Activated CD4-positive, alpha-beta T cell treated with anti-CD3 and anti-CD28 coated beads for 24 hours (primary cell): ENCODE measurements at places on chromosomes 5 and 9.
A peak's percentile ranks its signal among the peaks of the same experiment; 100 is the strongest.

GRCh38 chr5:15606197-15606596, 106.2 kb downstream of the FBXL7 start:
- no peak for DNase-seq

DNA sequence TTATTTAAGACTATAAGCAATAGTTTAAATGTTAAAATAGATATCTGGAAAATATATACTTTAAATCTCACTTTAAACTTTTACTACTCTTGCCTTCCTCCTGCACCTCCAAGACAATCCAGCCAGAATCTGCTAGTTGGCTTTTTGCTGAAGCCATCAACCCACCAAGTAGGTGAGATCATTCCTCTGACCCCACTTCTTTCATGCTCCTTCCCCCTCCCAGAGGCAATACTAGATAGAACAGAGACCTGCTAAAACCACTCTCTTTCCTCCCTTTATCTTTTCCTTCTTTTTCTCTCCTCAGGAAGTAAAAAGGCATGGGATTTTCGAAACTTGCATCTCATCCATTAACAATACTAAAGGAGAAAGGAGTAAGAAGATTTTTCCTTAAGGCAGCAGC, 30.1 kb upstream of the CAMK4 start:
- no peak for DNase-seq

- no peak for DNase-seq
Observed at GRCh38 chr5:104573949-104574709, 1011.5 kb upstream of the NUDT12 start.

DNA sequence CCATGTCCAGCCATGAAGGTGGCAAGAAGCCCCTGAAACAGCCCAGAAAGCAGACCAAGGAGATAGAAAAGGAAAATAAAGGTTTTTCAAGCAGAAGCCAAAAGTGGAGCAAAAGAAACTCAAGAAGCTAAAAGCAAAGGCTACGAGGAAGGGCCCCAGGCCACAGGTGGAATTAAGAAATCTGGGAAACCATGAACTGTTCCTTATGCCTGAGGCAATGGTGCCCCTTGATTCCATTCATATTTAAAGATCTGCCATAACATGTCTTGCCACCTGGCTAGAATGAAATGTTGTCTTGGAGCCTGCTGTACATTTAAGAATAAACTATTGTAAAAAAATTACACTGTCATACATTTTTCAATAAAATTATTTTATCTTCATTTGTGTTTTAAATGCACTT, 59.5 kb upstream of the TARS1 start:
- DNase-seq = no peak

GRCh38 chr9:85900504-85901201, 40.3 kb upstream of the NAA35 start:
- peak; percentile 35 for DNase-seq

- DNase-seq = no peak
Observed at GRCh38 chr9:138051586-138052321, 174.2 kb downstream of the CACNA1B start.

GRCh38 chr9:133975511-133975910, 16.6 kb downstream of the VAV2 start:
- no peak for DNase-seq

- no peak for DNase-seq
Observed at GRCh38 chr5:1349246-1349645, 4.3 kb upstream of the CLPTM1L start.

DNA sequence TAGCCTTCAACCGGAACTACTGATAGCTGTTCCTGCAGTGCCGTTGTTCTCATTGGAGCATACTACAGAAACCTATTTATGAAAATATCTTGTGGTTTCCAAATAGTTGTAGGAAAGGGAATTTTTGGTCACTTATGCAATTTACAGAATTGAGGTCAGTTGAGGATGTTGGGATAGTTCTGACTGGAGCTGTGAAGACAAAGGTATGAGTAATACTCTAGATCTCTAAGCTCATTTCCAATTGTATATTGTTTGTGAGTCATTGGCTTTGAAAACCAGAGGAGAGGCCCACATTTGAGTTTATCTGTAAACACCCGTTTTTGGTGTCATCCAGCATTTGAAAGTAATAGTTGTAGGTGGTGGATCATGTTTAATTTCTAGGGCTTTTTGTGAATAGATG, 561.3 kb upstream of the WWC1 start:
- no peak for DNase-seq

DNA sequence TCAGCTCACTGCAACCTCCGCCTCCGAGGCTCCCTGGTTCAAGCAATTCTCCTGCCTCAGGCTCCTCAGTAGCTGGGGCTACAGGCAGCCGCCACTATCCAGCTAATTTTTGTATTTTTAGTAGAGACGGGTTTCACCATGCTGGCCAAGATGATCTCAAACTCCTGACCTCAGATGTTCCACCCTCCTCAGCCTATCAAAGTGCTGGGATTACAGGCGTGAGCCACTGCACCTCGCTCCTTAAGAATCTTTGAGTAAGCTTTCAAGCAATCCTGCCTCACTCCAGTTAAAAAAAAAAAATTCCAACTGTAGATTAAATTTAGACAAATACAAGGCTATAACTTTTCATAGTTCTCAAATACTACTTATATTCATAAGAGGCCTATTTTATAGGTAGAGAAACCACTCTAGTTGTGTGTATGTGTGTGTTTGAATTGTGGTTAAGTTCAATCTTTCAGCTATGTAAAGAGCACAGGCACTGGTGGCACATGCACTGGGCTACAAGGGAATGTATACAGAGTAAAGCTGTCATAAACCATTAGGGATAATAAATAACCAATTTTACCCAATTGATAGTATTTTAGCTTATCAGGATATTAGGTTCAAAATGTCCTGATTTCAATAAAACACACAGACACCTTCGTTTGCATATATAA, 50.6 kb upstream of the RAPGEF6 start:
- DNase-seq = no peak

DNA sequence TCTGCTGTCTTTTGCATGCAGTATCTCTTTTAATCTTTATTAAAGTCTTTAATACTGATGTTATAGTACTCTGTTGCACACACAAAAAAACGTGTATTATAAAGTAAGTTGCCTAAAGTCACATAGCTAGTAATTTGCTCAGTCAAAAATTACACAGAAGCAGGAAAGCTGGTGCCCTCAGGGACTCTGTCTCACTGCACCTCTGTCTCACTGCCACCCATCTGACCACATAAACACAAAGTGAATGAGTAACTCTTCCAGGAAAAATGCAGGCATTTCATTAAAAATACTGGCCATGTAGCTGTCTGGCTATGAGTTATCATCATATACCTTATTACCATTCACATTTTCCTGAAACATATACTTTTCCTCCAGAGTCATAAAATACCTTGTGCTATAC, 591.7 kb downstream of the CSNK1G3 start:
- DNase-seq = no peak

GRCh38 chr5:61768692-61769281, 436.7 kb downstream of the ZSWIM6 start:
- no peak for DNase-seq

DNA sequence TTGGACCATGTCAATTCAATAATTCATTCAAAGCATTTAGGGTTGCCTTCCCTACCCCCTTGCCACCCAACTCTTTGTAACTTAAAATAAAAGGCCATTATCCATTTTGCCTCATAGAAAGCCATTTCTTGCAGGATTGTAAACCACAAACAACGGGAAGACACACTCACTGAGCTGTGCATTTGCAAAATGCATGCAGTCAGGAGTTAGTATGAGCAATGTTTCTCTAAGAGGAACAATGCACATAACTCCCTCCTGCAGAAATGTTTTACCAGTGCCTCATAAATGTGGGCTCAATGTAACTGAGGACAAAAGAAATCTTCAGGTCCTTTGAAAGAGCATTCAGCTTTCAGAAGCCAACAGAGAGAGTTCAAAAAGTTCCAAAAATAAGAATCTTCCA, 98.5 kb upstream of the ABCA1 start:
- no peak for DNase-seq

DNA sequence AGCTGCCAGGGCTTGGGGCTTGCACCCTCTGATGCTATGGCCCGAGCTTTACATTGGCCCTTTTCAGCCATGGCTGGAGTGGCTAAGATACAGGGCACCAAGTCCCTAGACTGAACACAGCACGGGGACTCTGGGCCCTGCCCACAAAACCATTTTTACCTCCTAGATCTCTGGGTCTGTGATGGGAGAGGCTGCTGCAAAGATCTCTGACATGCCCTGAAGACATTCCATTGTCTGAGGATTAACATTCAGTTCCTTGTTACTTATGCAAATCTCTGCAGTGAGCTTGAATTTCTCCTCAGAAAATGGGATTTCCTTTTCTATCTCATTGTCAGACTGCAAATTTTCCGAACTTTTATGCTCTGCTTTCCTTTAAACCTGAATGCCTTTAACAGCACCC, 337.0 kb upstream of the SMC2 start:
- no peak for DNase-seq

DNA sequence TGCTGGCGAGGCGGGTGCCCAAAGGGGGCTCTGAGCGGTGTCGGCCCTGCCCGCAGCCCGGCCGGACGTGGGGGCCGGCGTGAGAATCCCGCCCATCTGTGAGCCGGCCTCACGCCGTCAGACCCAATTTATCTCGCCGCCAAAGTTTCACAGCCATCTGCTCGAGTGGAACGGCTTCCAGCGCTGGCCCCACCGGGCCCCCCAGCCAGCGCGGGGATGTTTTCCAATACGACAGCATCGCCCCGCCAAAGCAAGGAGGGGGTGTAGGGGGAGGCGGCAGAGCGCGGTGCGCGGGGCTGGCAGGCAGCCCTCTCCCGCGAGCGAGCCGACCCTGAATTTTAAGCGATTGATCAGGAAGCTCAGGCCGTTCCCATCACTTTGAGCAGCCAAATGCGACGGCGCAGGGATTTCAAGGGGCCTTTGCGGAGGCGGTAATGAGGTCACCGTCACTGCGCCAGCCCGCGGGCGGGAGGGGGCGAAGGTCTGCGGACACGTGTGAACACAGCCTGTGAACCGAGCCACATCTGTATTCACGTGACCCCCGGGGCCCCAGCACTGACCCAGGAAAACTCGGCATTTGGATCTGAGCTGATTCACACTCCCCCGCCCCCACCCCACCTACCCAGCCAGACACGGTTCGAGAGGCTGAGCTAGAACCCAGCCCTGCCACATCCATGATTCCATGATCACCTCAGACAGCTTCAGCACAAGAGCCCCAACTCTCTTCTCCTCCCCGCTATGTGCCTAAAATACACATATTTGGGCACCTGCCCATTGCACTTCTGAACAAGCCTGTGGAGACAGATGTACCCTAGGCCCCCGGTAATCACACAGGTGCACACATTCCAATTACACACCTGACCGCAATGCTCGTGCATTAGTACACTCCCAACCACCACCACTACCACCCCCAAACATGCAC, 47.8 kb upstream of the PSD2 start:
- DNase-seq = no peak

- DNase-seq = no peak
Observed at GRCh38 chr5:82551192-82551591, 273.0 kb upstream of the RPS23 start.

DNA sequence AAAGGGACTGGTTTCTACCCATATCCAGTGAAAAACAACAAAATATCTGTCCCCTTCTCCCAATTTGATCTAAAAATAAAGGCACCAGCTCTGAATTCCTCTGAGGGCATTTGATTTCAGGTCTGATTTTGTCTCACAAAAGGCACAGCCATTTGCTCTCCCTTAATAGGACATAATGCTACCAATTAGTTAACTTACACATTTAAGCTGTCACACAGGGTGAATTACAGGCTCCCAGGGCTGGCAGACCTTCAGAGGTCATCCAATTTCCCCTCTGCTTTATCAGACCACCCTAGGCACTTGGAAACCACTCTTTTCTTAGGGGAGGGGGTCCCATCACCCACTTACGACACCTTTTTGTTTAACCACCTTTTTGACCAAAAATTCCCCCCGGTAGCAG, 319.9 kb downstream of the SPOCK1 start:
- no peak for DNase-seq

DNA sequence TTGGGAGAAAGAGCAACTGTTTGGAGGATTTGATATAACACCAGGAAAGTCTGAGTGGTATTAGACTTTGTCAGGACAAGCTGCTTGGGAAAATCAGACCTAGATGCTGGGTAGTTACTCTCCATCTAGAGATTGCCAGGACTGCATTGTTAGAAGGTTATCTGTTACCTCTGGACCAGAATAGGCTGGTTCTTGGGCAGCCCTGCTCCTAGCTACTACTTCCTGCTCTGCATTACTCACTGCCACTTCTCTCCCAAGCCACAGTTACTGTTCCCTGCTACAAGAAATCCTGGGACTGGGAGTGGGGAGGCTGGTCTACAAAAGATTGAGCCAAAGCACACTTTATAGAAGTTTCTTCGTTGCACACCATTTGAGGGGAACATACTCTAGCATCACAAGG, 95.5 kb upstream of the KCNN2 start:
- DNase-seq = no peak

- DNase-seq = no peak
Observed at GRCh38 chr5:160929360-160929759, 77.3 kb upstream of the ATP10B start.

DNA sequence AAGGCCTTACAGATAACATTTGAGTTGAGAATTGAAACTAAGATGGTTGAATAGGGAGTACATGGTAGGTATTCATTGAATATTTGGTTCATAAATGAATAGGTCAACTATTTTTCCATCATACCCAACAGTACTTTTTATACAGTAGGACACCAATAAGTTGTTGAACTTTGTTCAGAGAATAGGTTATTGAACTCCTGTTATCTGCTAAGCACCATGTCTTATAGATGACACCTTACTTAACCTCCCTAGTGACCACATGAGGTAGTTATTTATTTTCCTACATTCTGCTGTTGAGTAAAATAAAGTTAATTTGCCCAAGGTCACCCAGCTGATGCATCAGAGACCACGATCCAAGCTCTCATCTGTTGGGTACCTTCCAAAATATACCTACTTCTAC, 49.6 kb upstream of the ATP10B start:
- no peak for DNase-seq

GRCh38 chr5:43635374-43635773, 32.4 kb downstream of the NNT start:
- DNase-seq = no peak

- no peak for DNase-seq
Observed at GRCh38 chr5:36277521-36278176, 24.1 kb downstream of the RANBP3L start.

- DNase-seq = no peak
Observed at GRCh38 chr5:146818822-146819221, 59.7 kb downstream of the PPP2R2B start.

DNA sequence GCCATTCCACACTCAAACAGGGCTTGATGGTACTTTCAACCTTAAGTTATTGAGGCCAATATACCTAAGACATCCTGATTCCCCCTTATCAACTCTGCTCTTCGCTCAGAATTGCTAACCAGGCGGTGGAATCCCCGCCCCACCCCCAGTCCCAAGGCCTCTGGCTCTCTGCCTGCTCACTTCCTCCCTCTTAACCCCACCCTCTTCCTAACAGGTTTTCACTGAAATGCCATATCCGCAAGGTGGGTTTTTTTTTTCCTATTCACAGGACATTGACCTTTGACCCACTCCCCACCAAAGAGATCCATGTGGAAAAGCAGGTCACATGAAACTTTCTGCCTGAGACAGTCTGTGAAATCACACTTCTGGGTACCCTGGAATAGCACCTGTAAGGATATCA, 66.6 kb upstream of the IFNK start:
- no peak for DNase-seq

GRCh38 chr5:159156426-159157238, 52.7 kb downstream of the RNF145 start:
- DNase-seq = no peak
